ENCODE measurements at places on chromosomes 2 and 18.

GRCh38 chr2:8168876-8169424 is 512.9 kb upstream of the ID2 start:
- no peak for DNase-seq

- no peak for DNase-seq
Measured at GRCh38 chr2:50962731-50963130, 69.2 kb downstream of the NRXN1 start.

- DNase-seq: no peak
Measured at GRCh38 chr2:31161637-31162036, 23.4 kb upstream of the GALNT14 start.

- no peak for DNase-seq
Measured at GRCh38 chr2:10839813-10840212, 27.2 kb upstream of the PDIA6 start.

GRCh38 chr18:28647961-28648360 is 471.0 kb upstream of the CDH2 start:
- DNase-seq: no peak

- no peak for DNase-seq
Measured at GRCh38 chr2:106061611-106062349, 132.3 kb downstream of the UXS1 start.

GRCh38 chr2:44543773-44544725 is 182.3 kb downstream of the CAMKMT start:
- DNase-seq: no peak

DNA sequence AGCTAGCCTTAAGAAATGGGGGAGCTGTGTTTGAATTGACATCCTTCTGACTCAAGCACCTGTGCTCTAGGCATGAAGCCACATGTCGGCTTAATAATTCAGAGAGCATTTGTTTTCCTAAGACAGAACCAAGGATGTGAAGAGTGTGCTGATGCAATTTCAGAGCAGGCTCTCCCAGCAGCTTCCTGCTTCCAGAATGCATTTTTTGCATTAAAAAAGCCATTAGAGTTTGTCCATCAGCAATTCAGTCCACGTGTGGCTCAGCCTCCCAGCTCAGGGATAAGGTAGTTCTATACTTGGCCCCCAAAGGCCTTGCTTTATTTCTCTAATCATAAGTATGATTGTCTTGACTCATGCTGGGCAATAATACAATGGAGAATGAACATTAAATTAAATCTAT is 37.7 kb downstream of the DOCK10 start:
- no peak for DNase-seq

DNA sequence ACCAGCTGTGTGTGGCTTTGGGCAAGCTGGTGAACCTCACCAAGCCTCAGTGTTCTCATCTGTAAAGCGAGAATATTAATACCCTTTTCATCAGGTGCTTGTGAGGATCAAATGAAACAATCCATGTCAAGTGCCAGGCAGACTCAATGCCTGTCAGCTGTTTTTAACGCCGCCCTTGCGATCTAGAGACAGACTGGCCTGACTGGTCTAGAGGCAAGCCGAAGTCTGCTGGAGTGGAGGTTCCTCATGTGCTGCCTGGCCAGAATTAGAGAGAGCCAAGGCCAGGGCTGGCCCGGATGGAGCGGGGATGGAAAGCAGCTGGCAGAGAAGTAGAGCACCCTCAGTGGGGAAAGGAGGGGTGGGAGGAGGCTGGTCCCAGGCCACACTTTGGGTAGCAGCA is 74.5 kb upstream of the B3GNT7 start:
- no peak for DNase-seq
